Endothelial cell (in vitro differentiated cells): ENCODE measurements at places on chromosomes 3 and 15. TPM values are rescaled to one million over a fixed set of nuclear protein-coding genes. Genes with fewer than 3 reads are reported as not detected.

The CCDC39 gene
- 0.46 TPM for total RNA-seq

The KPNA1 gene
- 87.2 TPM for total RNA-seq

The C3orf49 gene
- total RNA-seq = not detected

- DNase-seq = no peak
Observed at GRCh38 chr15:74109713-74110112, 20.7 kb upstream of the ISLR2 start.

- no peak for DNase-seq
Observed at GRCh38 chr15:85525755-85526154, 145.4 kb downstream of the AKAP13 start.

- no peak for DNase-seq
Observed at GRCh38 chr3:107220538-107220937, 156.7 kb upstream of the CCDC54 start.
